ENCODE measurements at places on chromosomes 13 and 19.

GRCh38 chr13:112902669-112903068, 66.3 kb upstream of the MCF2L start:
- no peak for DNase-seq

- no peak for DNase-seq
Observed at GRCh38 chr19:39444598-39445195, 685 bp upstream of the SUPT5H start.

DNA sequence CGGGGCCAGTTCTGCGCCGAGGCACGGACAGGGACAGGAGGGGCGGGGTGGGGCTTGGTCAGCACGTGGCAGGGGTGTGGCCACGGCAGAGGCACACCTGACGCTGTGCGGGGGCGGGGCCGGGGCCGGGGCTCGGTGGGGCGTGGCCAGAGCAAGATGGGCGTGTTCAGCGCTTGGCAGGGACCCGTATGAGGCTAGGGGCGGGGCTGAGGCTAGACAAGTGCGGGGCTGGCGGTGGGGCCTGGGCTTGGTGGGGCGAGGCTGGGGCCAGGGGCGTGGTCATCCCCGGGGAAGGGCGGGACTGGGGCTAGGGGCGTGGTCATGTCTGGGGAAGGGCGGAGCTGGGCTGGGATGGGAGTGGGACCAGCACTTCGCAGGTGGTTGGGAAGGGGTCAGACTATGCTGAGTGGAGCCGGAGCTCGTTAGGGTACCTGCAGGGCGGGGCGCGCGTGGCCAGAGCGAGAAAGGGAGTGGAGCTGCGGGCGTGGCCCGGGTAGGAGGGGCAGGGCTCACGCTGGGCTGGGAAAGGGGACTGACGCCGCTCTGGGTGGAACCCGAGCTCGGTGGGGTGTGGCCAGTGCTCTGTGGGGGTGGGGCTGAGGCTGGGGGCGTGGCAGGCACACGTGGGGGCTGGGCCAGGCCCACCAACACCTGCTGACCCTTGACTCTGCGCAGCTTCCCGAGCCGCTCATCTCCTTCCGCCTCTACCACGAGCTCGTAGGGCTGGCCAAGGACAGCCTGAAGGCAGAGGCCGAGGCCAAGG, 12.8 kb downstream of the POLR2E start:
- peak; percentile 45 for DNase-seq

- peak; percentile 83 for DNase-seq
Observed at GRCh38 chr13:64332048-64332447, 2898.1 kb downstream of the PCDH9 start.

- DNase-seq = no peak
Observed at GRCh38 chr19:18871543-18871942, 24.4 kb downstream of the CERS1 start.

GRCh38 chr19:27762933-27763332, 1450.0 kb downstream of the UQCRFS1 start:
- no peak for DNase-seq

DNA sequence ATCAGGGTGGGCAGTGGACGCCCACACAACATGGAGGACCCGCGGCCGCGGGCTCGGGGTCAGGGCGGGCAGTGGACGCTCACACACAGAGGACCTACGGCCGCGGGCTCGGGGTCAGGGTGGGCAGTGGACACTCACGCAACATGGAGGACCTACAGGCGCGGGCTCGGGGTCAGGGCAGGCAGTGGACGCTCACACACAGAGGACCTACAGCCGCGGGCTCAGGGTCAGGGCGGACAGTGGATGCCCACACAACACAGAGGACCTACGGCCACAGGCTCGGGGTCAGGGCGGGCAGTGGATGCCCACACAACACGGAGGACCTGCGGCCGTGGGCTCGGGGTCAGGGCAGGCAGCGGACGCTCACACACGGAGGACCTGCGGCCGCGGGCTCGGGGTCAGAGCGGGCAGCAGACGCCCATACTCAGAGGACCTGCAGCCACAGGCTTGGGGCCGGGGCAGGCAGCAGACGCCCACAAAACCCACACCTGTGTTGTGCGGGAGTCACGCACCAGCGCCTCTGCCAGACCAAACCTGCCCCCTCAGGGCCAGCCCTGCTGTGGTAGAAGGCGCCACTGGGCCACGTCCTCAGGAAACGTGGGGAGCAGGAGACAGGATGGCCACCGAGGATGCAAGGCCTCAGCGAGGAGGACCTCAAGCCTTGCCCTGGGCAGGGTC, 27.6 kb upstream of the C13orf46 start:
- DNase-seq = no peak

GRCh38 chr13:31263346-31263745, 63.6 kb downstream of the B3GLCT start:
- DNase-seq = no peak

- DNase-seq = no peak
Observed at GRCh38 chr13:78606471-78607408, 3.4 kb upstream of the POU4F1 start.

GRCh38 chr19:19643158-19644053, at the start of gene GMIP:
GMIP (minus strand) TSS chr19:19643657; CDS start chr19:19643529, 128 bp downstream.
- DNase-seq = no peak

- no peak for DNase-seq
Observed at GRCh38 chr13:101018720-101019119, 344.1 kb upstream of the TMTC4 start.

GRCh38 chr13:100773429-100773828, 98.8 kb upstream of the TMTC4 start:
- DNase-seq = no peak

- no peak for DNase-seq
Observed at GRCh38 chr19:8069096-8069973, 16.8 kb downstream of the CCL25 start.

- no peak for DNase-seq
Observed at GRCh38 chr13:75492389-75492788, 10.4 kb upstream of the TBC1D4 start.

- no peak for DNase-seq
Observed at GRCh38 chr13:45826731-45827130, 24.8 kb downstream of the SIAH3 start.

GRCh38 chr13:108305655-108306054, 36.1 kb downstream of the TNFSF13B start:
- DNase-seq = no peak

DNA sequence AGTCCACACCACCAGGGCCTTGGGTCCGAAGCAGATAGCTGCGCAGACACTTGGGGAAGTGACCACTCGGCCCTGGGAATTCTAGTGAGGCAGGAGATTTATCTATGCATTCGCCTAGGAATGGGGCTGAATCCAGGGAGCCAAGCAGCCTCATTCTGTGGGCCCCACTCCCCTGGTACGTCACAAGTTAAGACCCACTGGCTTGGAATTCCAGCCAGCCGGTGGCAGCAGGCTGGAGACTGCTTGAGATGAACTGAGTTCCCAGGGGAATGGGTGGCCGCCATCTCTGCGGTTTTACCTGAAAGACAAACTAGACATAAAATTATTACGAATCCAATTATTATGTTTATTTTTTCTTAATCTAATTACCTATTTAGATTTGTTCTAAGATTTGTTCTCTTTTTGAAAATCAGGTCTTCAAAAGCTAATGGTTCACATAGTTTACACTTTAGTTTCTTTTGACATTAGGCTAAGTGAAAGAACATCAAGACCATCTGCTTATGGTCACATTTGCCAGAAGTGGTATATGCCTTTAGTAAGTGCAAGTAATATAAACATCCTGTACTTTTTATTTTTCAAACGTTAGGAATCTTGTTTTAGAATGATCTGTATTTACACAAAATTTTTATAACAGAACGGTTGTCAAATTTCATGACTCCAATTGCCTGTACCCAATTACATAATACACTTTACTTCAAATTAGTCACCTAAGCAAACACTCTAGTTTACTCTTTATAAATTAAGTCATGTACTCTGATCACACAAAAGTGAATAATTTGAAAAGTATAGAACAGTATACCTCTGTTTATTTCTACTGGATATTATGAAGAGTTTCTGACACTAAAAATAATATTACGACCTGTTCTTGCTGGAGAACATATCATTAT, 74.4 kb downstream of the SLITRK6 start:
- DNase-seq = peak; percentile 98

GRCh38 chr13:27607125-27607524, 13.2 kb downstream of the LNX2 start:
- DNase-seq = no peak

- DNase-seq = no peak
Observed at GRCh38 chr19:44879309-44880065, 11.6 kb upstream of the TOMM40 start.

DNA sequence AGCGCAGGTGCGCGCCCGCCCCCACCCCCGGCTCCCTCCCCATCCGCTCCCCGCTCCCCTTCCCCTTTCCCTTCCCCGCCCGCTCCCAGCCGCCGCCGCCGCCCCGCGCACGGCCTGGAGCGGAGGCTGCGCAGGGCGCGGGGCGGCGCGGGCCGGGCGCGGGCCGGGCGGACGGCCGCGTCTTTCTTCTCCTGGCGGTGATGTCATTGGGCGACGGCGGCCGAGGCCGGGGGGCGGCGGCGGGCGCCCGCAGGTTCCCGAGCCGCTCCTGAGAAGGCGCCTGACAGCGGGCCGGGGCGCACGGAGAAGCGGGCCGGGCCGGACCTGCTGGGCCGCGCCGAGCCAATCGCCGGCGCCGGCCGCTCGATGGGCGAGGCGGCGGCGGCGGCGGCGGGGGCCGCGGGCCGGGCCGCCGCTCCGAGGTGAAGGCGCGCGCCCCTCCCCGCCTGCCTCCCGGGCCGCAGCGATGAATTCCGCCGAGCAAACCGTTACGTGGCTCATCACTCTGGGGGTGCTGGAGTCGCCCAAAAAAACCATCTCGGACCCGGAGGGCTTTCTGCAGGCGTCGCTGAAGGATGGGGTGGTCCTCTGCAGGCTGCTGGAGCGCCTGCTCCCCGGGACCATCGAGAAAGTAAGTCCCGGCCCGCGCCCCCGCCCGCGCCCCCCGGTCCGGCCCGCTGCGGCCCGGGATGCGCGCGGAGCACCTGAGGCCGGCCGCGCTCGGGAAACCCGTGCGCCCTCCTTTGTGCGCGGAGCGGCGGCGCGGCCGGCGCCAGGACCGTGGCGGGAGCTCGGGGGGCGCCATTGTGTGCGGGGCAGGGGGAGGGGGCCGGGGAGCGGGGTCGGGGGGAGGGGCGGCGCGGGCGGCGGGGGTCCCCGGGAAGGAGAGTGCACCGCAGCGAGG, at the start of gene ARHGEF7:
Gene ARHGEF7, plus strand, starts transcription at position 250 of the 904 bp plus-strand sequence. Its CDS starts 217 bp downstream, at position 467.
- no peak for DNase-seq

- no peak for DNase-seq
Observed at GRCh38 chr13:45219938-45220375, 19.1 kb upstream of the KCTD4 start.

- DNase-seq = no peak
Observed at GRCh38 chr13:73259061-73260017, 200.5 kb downstream of the KLF5 start.

GRCh38 chr19:1846517-1847204, 1.6 kb downstream of the REXO1 start:
- DNase-seq = no peak

DNA sequence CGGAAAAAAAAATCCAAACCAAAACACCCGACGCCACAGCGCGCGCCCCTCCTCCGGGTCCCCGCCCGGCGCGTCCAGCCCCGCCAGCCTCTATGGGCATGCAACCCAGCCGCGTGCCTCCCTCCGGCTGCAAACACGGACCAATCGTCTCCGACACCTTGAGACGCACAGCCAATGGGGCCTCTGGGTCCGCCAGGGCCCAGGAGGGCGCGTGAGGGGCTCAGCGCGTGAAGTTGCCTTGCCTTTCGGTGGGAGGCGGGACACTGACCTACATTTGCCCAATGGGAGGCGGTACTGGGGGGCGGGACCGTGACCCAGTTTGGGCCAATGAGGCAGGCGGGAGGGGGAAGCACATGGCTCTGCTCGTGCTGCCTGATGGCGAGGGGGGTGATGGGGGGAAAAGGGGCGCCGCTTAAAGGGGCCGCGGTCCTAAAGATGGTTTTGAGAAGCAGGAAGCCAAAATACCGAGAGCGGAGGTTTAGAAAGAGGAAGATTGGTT, 319 bp upstream of the DBP start:
- DNase-seq = peak; percentile 92

GRCh38 chr13:99687723-99688397, 186.6 kb downstream of the TM9SF2 start:
- no peak for DNase-seq

- no peak for DNase-seq
Observed at GRCh38 chr13:111634410-111634809, 314.0 kb downstream of the TEX29 start.

GRCh38 chr19:35767288-35768081, 7.9 kb upstream of the ARHGAP33 start:
- DNase-seq = no peak

GRCh38 chr13:22050951-22051563, 380.2 kb downstream of the FGF9 start:
- no peak for DNase-seq

- no peak for DNase-seq
Observed at GRCh38 chr19:7869910-7870511, 4.2 kb downstream of the PRR36 start.

DNA sequence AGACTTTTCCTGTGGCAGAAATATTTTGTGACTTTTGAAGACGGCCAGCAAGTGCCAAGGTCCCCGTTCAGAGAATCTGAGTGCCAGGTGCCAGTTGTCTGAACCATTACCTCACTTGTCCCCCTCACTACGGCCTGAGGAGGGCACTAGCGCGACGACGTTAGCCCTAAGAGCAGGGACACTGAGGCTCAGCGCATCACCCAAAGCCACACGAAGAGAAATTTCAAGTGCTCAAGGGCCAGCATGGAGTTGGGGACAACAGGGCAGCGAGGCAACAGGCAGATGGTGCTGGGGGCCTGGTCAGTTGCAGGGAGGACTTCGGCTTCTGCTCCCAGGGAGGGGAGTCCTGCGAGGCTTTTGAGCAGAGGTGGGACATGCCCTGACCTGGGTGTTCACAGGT, 9.5 kb upstream of the TYK2 start:
- DNase-seq = no peak

- DNase-seq = no peak
Observed at GRCh38 chr13:28529836-28530235, 34.9 kb upstream of the FLT1 start.

GRCh38 chr19:44455100-44455499, 6.8 kb upstream of the ZNF229 start:
- no peak for DNase-seq

DNA sequence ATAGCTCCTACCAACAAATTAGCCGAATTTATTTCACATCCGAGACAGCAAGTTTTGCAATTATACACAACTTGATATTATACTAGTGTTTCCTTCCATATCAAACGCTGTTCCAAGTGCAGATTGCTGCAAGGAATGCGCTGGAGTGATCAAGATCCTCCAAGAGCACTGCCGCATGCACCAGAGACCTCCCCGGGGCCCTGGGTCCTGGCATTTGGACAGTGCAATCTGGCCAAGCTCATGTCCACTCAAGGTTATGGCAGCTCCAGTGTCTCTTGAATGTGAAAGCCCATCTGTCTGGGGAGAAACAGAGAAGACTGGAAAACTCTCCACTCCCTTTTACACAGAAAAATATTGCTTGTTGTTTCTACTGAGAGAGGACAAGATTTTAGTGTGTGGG, 111.9 kb downstream of the HSPH1 start:
- no peak for DNase-seq

Data from SHP77 treated with DMSO at 0.1 percent for 48 hours (cell line).